RPMI7951 (cell line): ENCODE measurements at places on chromosomes 5 and 9. TPM values are rescaled to one million over a fixed set of nuclear protein-coding genes. Genes with fewer than 3 reads are reported as not detected.

DNA sequence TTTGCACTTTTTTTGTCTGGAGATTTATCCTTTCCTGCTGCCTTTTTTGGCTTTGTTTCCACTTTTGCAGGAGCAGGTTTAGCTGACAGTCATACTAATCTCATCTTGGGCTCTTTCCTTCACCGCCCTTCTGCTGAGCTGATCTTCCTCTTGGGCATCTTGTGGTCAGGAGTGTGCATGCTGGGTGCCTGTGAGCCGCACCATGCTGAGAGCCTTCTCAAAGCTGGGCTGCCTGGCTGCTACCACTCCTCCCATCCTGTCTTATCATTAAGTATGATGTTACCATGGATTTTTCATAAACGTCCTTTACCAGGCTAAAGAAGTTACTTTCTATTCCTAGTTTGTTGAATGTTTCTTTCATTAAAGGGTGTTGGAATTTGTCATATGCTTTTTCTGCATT lies 49.5 kb upstream of the MCCC2 start:
- DNase-seq: no peak

GRCh38 chr5:130502702-130503101 lies 598.4 kb downstream of the CHSY3 start:
- DNase-seq: no peak

DNA sequence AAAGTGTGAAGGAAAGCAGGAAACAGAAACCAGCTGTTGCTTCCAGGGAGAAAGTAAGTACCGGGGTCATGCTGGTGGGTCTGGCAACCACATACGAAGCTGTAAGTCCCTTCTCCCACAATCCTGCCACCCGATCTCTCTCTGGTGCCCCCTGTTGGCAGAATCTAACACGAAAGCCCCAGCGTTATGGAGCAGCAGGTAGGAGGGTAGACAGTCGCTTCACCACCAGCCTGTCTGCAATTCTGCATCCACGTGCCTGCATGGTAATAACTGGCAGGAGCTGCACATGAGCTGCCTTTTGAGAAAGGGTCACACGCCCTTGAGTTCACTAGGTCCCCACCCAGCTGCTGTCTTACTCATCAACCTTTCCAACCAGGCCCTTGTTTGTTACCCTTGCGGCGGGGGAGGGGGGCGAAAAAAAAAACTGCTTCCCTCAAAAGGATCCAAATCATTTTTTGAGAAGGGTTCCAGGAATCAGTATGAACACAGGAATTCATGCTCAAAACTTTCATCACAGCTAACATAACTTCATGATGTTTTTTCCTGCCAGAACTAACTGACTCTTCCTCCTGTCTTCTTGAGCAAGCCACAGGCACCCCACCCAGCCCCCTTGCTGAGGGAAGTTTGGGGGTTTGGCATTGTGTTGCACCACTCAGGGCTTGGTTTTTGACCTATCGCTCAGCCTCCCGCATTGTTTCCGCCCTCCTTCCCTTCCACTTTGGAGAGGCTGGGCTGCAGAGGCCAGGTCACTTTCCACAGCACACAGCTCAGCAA lies 19.6 kb upstream of the TMEM252 start:
- DNase-seq: no peak

DNA sequence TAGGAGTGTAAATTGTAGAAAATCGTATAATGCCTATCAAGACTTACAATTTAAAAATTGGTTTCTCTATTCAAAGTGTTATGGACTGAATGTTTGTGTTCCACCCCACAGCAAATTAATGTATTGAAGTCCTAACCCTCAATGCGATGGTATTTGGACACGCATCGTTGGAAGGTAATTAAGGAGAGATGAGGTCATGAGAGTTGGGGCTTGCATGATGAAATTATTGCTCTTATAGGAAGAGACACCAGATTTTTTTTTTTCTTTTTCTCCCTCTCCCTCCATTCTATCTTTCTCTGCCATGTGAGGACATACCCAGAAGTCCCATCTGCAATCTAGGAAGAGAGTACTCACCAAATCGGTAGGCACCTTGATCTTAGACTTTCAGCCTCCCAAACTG lies 189.2 kb downstream of the MAN2A1 start:
- no peak for DNase-seq

DNA sequence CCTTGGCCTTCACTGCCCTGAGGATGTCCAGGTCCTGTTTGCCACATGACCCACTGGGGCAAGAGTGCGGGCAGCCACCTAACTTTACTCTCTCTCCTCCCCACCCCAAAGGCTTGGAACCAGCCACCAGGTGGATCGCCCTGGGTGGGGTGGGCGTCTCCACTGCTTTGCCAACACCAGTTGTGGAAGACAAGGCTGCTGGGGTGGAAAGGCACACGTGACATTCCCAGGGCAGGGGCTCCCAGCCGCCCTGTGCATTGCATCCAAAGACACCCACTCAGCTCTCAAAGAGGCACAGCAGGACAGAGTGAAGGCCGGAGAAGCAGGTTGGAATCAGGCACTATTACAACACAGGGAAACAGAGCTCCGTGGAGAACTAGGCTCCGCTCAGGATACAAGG lies 162.2 kb downstream of the OLFM1 start:
- no peak for DNase-seq

- no peak for DNase-seq
Observed at GRCh38 chr9:5549658-5550650, 39.6 kb downstream of the PDCD1LG2 start.

Gene PRUNE2
- total RNA-seq: 0.10 and 0.12 TPM in 2 replicates
